ENCODE measurements at places on chromosomes 1 and 21.

GRCh38 chr1:232585486-232585885 lies 44.4 kb downstream of the SIPA1L2 start:
- DNase-seq: no peak

DNA sequence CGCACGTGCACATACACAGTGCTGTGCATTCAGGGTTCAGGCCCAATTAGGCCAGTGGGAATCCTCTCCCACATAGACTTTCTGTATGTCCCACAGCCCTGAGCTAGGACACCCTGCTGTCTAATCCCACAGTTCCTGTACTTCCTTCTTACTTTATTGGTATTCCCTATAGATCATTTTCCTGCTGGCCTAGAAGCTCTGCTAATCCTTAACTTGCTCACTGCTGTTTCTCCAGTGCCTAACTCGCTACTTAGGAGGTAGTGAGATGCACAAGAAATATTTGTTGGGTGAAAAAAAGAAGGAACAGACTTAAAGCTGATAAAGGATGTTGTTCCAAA lies 34.1 kb upstream of the FHAD1 start:
- DNase-seq: no peak

- DNase-seq: no peak
Measured at GRCh38 chr1:41448821-41449220, 35.7 kb downstream of the EDN2 start.

DNA sequence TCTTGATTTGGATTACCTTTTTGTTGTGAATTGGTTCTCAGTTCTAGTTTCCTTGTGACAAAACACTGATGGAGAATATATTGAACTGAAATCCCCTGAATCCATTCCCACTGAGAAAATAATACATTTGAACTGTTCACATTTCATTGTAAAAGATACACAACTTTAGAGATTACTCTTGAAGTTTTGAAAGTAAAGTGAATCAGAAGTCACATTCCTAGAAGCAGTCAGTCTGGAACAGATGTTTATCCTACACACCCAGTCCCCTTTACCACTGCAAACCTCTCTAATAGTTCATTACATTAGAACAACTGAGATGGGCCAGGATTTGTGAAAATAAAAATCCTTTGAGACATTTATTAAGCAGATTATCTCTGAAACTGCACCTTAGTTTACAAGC lies 3.4 kb downstream of the RERE start:
- no peak for DNase-seq

DNA sequence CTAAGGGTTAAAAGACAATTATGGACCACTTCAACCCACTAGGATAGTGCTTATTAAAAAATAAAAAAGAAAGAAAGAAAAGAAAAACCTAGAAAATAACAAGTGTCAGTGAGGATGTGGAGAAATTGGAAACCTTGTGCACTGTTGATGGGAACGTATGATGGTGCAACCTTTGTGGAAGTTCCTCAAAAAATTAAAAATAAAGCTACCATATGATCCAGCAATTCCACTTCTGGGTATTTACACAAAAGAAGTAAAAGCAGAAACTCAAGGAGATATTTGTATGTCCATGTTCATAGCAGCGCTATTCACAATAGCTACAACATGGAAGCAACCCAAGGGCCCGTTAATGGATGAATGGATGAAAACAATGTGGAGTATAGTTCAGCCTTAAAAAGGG lies 115.2 kb upstream of the ATP1A1 start:
- DNase-seq: no peak

DNA sequence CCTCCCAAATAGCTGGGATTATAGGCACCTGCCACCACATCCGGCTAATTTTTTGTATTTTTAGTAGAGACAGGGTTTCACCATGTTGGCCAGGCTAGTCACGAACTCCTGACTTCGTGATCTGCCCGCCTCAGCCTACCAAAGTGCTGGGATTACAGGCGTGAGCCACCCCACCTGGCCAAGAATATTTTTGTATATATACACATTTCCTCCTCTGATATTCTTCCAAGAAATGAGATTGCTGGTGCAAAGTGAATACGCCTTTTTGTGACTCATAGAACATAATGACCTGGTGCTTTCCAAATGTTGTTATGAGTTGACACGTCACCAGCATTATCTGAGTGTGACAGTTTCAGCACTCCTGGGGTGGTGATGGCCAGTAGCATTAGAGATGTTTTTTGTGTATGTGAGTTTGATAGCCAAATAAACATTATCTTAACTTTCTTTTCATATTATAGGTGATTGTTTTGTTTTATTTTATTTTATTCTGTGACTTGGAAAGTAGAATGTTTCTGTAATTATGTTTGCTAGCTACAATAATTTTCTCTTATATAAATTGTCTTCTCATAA lies 54.9 kb downstream of the KCNK1 start:
- DNase-seq: peak; percentile 39

GRCh38 chr1:112304612-112305011 lies 91.4 kb upstream of the CTTNBP2NL start:
- no peak for DNase-seq

DNA sequence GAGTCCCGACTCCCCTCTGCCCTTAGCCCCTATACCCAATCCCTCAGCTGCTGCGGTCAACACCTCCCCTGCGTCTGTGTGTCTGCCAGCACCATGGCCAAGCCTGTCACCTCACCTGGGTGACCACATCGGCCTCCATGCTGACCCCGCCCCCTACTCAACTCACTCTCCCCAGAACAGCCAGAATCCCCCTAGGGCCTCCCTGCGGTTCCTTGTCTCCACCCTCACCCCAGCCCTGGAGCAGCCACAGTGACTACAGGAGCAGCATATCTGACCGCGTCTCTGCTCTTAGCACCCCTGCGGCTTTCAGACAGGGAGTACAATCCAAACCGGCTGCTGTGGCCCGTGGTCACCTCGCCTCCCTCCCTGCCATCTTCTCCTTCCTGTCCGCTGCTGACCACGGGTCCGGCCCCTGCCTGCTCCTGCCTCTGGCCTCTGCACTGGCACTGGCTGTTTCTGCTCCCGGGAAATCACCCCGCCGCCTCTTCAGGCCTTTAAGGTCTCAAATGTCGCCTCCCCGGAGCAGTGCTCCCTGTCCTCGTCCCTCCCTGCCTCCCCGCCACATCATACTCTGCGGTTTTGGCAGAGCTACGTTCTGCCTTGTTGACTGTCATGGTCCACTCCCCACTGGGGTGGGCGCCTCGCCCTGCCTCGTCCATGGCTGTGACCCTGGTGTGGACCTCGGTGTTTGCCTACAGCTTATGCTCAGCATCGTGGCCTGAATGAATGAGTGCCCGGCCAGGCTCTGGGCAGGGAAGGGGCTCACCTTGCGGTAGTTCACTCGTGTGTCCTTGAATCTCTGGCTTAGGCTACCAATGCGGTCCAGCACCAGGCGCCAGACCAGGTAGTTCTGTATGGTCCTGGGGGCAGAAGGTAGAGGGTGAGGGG lies 11.1 kb downstream of the PRXL2B start:
- DNase-seq: no peak

DNA sequence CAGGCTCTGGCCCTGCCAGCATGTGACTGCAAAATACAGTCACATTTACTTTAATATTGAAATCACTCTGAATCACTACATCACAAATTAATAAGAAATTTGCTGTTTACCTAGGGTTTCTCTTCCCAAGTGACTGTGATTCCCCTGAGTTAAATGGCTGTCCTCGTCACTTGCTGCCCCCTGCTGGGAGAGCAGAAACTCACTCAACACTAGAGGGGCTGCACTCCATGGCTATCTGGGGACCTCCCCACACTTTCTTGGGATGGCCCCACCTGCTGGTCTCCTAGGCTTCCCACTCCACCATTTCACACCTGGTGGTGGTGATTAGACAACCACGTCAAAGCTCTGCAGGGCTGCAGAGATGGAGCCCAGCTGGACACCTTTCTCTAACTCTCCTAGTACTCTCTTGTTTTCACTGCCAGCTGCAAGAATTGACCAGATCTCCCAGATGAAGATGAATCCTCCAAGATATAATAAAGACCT lies 63.4 kb downstream of the CD2 start:
- peak; percentile 64 for DNase-seq

DNA sequence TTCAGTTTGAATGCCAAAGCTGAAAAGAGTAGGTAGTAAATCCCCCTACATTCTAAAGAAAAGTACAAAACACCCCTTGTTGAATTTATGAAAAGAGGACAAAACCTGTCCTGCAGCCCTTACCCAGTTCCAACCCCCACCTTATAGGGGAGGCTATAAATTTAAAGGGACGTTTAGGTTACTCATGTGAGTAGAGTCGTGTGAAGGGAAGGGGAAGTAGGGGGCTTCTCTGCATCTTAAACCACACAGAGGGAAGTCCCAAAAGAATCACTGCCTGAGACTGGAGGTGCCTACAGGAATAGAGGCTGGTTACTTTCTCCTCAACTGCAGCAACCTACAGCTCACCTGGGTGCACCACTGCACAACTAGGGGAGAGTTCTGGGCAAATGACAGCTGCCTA lies 36.7 kb upstream of the KIRREL1 start:
- DNase-seq: no peak

GRCh38 chr21:35506771-35507170 lies 457.7 kb upstream of the RUNX1 start:
- DNase-seq: no peak

- peak; percentile 63 for DNase-seq
Measured at GRCh38 chr1:35660581-35661473, 19.5 kb upstream of the PSMB2 start.

GRCh38 chr1:10192263-10192662 lies 18.1 kb upstream of the KIF1B start:
- no peak for DNase-seq

DNA sequence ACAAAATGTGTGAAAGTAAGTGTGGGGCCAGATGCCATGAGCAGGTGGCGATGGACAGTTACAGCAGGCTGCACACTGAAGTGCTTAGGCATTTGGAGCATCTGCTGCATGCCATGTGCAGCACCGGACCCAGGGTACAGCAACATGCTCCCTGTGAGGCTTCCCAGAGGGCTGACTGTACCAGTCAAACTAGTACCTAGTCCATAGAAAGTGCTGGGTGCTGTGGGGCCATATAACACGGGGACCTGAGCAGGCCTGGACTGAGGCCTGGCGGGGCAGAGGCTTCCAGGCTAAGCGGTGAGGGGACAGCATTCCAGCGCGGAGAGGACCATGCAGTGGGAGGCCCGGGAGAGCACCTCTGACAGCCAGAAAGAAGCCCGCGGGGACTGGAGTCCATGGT lies 29.9 kb upstream of the PKP1 start:
- no peak for DNase-seq

GRCh38 chr1:161940866-161941591 lies 82.6 kb downstream of the OLFML2B start:
- DNase-seq: no peak

DNA sequence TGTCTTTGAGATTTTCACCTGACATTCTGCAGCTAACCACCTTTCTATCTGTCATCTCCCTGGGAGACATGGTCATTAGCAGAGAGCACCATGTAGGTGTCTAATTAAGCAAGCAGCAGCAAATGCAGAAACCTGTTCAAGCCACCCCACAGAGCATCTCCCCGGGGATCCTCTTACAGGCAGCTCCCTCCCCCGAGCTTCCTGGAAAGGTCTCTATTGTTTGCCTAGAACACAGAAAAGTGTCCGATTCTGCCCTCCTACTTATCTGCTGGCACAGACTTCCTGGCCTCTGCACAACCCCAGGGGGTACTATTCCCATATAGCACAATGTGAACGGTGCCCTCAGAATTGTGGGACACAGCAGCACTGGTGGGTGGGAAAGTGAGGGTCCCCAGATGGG lies 46.1 kb downstream of the PLEKHA6 start:
- no peak for DNase-seq

- DNase-seq: no peak
Measured at GRCh38 chr1:230282157-230282556, 144.0 kb downstream of the PGBD5 start.

GRCh38 chr21:44710294-44710665 lies 1.1 kb downstream of the TSPEAR start:
- DNase-seq: no peak

DNA sequence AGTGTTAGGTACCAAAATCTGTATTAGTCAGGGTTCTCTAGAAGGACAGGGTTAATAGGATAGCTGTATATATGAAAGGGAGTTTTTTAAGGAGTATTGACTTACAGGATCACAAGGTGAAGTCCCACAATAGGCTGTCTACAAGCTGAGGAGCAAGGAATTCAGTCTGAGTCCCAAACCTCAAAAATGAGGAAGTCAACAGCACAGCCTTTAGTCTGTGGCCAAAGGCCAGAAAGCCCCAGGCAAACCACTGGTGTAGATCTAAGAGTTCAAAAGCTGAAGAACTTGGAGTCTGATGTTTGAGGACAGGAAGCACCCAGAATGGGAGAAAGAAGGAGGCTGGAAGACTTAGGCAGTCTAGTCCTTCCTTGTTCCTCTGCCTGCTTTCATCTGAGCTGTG lies 487.5 kb upstream of the CHRM3 start:
- peak; percentile 47 for DNase-seq

- DNase-seq: no peak
Measured at GRCh38 chr1:202815120-202815519, 4.4 kb downstream of the PCAT6 start.

DNA sequence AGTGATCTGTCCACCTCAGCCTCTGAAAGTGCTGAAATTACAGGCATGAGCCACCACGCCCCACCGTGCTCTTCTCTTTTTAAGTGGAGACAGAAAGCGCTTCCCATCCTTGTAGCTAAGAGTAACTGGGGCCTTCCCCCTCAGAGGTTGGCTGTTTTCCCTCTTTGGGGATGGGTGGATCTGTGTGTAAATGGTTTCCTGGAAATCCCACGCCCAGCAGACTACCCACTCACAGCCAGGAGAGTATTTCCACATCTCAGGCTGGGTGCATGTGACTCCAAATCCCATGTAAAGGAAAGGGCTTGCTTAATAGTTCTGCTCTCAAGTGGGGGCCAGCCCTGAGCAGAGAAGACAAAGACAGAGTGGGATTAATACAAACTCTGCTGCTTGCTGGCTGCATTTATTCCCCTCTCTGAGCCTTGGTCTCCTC lies 19.6 kb upstream of the TCEA3 start:
- DNase-seq: no peak

DNA sequence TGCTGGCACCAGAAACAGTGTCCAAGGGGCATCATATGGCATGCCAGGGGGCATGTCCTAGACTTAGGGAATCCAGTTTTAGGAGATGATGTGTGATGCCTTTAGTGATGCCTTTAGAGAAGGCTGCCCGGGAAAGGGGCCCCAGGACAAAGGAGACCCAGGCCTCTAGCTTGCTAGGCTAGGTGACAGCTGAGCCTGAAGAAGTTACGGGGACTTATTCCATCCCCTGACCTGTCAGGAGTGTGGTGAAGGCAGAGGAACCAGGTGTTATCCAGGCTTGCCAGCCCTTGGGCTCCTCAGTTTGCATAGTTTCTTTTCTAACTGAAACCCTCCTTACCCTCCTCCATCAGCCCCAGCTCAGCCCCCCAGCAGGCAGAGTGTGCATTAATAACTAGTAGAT lies 269.7 kb upstream of the CSF3R start:
- DNase-seq: no peak

GRCh38 chr1:147669469-147670318 lies 630 bp downstream of the ACP6 start:
- peak; percentile 49 for DNase-seq

- DNase-seq: no peak
Measured at GRCh38 chr1:10682449-10683309, 113.8 kb downstream of the CASZ1 start.

DNA sequence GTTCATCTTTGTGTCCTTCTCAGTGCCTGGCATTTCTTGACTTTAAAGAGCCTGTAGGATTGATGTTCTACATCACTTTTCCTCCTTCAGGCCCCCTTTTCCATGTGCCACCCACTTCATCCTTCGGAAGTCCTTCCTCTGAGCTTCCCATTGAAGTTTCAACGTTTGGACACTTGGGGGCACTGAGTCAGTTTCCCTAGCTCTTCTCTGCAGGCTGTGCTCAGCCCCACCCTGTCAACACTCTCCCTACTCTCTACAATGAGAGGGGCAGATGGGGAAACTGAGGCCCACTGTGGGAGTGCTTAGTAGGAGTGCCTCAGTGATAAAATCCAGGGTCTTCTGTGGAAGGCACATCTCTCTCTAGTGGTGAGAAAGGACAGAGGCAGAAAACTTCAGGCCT lies 11.9 kb downstream of the KCNJ10 start:
- no peak for DNase-seq
